T-helper 2 cell (primary cell): ENCODE measurements at places on chromosomes 3 and 15.
A peak's percentile ranks its signal among the peaks of the same experiment; 100 is the strongest.

DNA sequence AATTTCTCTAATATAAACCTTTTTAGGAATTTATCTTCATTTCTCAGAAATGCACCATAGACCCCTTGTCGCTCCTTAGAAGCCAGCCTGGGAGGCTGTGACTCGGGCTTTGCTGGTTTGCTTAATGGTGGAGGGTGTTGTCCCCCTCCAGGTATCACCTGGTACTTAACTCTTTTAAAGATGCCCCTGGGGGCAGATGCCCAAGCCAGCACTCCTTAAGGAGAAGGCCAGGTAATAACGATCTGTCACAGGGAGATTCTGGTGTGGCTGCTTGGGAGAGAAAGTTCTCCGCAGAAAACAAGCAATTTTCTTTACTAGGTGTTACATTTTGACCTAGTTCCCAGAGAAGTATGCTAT is 22.3 kb downstream of the EHD4 start:
- DNase-seq, result no peak

GRCh38 chr3:126111126-126111551 is 27.2 kb upstream of the SLC41A3 start:
- no peak for DNase-seq

- no peak for DNase-seq
These were observed 94.1 kb upstream of the STRIT1 start for GRCh38 chr3:155387571-155387970.

DNA sequence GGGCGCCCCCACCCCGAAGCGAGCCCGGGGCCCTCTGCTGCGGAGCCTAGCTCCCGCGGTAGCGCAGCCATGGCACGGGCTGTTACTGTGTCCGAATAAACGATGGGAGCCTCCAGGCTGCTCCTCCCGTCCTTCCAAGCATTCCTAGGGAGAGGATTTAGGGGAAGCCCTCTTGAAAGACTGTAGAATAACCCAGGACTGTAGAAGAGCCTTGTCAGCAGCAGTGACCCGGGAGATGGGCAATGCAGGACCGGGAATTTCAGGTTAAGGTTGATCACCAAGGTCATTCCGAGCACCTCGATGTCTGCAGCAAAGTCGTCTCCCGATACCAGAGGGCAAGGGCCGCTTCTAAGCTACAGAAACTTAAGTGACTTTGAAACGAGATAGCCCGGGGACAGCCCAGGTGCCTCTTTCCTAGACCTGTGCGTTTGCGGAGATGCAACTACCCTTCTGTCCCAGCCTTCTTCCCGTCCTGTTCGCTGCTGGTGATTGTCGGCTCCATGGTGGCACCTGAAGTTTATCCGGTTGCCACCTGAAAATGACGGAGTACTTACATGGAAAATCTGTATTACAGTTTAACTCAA is 753 bp upstream of the MYO5A start:
- peak; percentile 6 for DNase-seq

DNA sequence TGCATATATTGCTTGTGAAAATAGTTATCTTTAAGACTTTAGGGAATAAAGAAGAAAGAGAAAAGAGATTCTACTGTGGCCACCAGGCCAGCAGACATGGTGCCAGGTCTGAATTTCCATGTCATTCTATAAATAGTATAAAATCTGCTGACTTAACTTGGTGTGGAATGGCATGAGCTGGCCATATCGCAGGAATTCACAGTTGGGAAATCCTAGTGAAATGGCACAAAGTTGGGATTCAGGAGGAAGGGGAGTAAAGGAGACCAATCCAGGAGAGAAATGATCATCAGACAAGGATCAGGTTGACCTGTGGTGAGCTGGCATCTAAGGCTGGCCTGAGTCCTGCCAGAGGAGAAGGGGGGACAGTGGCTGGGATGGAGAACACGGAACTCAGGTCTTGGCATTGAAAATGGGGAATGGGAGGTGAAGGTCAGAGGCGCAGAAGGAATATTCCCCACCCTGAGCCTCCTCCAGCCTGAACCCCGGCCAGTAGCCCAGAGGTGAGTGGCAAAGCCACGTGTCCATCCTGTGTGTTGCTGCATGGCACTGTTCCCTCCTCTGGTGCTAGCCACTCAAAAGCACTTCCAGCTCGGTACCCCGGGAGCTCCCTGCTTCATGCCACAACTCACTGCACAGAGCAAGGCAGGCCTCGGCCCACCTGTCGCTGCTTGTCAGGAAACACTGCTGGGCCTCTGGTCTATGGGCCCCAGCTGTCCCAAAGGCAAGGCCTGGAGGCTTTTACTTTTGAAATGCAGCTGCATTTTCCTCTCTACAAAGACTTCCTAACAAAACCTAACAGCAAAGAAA is 51.4 kb downstream of the SSUH2 start:
- no peak for DNase-seq

GRCh38 chr15:37080261-37080921 is 20.0 kb downstream of the MEIS2 start:
- DNase-seq, result no peak

DNA sequence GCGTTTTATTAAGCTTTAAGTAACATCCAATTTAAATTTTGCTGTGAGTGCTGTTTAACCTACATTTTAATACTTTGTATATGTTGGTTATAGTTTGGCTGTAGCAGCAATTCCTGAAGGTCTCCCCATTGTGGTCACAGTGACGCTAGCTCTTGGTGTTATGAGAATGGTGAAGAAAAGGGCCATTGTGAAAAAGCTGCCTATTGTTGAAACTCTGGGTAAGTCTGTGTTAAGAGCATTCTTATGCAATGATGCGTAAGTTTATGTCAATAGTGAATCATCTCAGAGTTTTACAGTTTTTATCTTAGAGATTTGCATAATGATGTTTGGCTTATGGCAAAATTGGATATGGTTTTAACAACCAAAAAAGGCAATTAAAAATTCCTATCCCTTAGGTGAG is 62.7 kb downstream of the ASTE1 start:
- no peak for DNase-seq

DNA sequence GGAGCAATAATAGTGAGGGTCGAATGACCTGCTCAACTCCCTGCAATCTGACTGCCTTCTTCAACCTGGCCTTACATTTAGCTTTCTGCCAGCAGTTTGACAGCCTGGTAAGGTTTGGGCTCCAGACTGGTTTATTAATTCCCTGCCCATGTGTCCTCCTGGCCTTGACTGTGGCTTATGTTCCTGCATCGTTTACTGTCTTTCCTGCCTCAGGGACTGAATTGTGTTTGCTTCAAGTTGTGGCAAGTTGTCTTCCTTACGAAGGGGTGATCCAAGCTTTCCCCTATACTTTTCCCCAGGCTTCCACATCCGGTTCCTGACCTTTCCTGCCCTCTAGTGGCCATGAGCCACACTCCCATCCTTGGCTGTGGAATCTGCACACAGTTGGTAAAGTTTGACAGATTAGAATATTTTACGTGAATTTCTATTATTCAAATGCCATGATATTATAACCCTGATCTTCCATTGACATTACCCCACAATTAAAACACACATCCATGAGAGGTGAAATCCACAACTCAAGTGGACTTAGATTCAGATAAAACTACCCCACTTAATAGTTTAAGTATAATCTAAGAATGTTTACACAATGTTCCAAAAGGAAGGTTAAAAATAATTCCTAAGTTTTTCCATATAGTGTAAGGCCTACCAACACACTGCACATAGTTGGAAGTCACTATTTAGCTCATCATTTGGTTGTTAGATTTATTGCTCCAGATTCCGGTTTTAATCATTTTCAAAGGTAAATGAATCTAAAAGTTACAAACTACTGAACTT is 95.7 kb downstream of the NEDD4 start:
- no peak for DNase-seq
